Choroid plexus epithelial cell (primary cell): ENCODE measurements at places on chromosomes 2 and 18.

GRCh38 chr2:149765636-149766035 is 178.1 kb upstream of the MMADHC start:
- DNase-seq = no peak

GRCh38 chr18:13379062-13379865 is 160.7 kb downstream of the LDLRAD4 start:
- peak; percentile 22 for DNase-seq

GRCh38 chr18:434410-434809 is 66.1 kb downstream of the COLEC12 start:
- DNase-seq = no peak

DNA sequence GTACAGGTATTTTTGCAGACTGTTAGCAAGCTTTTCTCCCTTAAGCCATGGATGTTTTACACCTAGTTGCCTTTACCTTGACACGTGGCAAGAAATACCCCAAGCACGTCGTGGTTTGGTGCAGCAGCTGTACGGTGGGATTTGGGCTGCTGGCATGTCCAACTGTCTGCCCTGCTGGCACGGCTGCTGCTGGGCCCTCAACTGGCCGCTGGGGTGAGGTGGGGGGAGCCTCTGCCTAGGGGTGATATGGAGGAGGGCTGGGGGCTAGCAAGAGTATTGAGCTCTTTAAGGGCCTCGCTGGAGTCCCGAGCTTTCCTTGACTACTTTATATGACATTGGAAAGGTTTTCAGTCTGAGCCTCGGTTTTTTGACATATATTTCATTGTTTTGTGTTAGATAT is 41.6 kb downstream of the LPIN1 start:
- no peak for DNase-seq

GRCh38 chr18:29309366-29309765 is 1132.4 kb upstream of the CDH2 start:
- no peak for DNase-seq

DNA sequence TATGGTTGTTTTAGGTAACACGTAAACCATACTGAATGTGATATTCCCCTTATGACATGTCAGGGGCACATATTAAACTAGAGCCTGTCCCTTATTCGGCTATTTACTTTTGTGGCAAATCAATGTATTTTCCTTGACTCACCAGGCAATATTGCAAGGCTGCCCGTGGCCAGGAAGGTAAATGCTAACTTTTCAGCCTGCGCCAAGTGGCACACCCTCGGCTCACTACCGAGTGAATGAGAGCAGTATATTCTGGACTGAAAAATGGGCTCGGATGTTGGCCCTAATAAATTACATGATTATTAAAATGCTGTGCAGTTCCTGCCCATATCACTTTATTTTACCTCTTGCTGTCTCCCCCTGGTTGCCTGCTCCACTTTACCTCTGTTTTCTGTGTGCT is 46.7 kb downstream of the POU3F3 start:
- no peak for DNase-seq

- DNase-seq = no peak
These were observed 101.5 kb upstream of the STON1 start for GRCh38 chr2:48428449-48428848.

DNA sequence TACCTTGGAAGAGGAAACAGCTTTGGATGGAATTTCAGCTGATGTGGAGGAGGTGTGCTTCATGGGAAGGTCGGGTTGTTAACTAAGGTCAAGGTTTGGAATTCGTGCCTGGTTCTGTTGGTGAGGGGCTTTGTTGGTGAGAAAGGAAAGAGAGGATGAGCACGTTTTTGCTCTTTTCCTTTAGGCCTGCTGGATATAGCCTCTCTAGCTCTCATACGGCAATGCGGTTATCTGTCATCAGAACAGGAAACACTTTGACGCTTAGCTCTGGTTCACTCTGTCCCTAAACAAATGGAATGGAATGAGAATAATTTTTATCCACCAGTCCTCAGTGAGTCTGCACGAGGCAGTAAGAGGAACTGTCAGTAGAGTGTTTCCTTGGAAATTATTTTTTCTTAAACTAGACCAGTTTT is 169.7 kb upstream of the NOSTRIN start:
- peak; percentile 94 for DNase-seq

DNA sequence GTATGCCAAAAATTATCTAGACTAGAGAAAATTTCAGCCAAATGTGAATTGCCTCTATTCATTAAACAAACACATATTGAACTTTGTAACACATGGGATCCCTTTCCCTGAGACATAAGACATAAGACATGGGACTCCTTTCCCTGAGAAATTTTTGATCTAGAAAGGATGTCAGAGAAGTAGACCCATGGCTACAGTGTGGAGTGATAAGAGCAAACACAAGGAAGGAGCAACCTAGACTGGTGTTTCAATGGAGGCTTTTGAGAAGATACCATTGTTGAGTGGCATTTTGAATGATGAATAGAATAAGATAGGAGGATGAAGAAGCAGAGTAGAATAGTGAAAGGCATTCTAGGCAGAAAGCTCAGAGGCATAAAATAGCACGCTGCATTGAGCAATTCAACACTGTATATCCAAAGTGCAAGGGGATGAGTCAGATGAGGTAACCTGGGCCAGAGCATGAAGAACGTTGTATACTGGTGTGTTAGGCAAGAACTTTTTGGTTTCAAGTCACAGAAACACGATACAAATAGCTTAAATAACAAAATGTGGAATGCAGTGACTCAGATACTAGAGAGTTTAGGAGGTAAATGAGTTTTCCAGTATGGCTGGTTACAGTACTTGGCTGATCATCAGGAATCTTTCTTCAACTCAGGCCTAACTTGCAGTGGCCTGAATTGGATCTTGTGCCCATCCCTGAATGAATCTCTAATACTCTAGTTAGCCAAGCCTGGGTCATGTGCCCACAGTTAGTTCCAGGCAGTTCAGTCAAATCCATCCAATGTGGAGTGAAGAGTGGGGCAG is 129.8 kb upstream of the TANK start:
- DNase-seq = peak; percentile 99

DNA sequence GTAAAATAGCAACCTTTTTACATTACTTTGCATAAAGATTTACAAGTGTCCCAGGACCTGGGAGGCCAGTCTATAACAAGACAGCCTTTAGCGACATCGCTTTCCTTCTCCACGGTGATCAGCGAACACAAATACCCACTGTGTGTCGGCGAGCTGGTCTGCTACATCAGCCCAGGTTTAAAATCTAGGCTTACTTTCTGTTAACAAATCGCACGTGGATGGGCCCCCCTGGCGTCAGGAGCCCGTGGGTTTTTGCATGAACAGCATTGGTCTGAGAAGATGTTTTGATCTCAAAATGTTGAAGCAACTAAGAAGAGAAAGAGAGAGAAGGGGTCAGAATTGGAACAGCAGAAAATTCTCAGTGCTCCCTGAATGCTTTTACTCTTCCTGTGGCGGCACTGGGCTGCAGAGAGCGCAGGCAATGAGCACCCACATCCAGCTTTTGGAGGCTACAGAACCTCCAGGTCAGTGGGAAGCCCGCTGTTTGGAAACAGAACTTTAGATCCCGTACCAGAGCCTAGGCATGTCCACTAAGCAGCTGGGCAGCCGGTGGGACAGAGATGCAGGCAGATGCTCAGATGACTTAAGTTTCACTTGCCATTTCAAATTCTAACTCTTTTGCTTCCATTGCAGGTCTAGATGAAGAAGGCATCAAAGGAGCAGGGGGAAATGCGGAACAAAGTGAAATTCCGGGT is 32.9 kb downstream of the CYP27C1 start:
- DNase-seq = no peak

GRCh38 chr18:66129248-66129647 is 378.4 kb downstream of the CDH7 start:
- no peak for DNase-seq

- DNase-seq = no peak
These were observed 214.8 kb downstream of the MTX2 start for GRCh38 chr2:176483901-176484568.

GRCh38 chr18:75790111-75790510 is 362.6 kb upstream of the SMIM21 start:
- DNase-seq = no peak

- peak; percentile 44 for DNase-seq
These were observed 35.9 kb downstream of the SPRED2 start for GRCh38 chr2:65396348-65397026.

GRCh38 chr2:109675666-109676345 is 61.6 kb downstream of the SOWAHC start:
- DNase-seq = no peak

GRCh38 chr2:235011607-235011928 is 59.8 kb downstream of the SH3BP4 start:
- DNase-seq = no peak

GRCh38 chr2:111219734-111220505 is 99.2 kb downstream of the BCL2L11 start:
- peak; percentile 36 for DNase-seq

DNA sequence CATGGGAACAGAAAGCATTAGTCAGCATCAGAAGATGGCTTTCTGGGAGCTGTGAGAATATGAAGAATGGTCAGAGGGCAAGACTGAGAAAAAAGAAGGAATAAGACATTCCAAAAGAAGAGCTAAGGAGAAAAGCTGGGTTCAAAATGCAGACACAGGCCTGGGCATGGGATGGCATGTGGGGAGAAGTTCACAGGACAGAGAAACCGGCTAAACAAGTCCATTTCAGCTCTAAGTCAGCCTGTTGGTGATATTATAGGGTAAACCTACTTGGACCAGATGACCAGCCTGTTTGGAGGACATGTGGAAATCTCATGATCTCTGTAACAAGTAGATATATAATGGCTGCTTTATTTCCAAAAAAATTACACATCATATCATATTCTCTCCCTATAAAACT is 91.7 kb upstream of the MEIS1 start:
- DNase-seq = no peak

DNA sequence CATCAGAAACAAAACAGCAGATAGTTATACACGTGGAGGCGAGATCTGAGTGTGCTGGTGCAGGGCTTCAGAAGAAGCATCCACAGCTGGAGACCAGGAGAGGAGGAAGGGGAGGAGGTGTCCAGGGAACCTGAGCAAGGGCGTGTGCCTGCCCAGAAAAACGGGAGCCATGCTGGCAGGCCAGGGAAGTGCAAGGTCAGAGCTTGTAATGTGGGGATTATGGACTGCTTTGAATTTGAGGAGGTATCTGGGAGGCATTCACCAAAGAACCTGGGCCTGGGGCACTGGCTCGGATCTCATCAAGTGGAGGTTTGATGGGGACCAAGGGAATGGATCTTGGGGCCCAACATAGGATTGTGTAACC is 12.6 kb downstream of the PSD4 start:
- no peak for DNase-seq

- DNase-seq = no peak
These were observed 21.3 kb downstream of the TMEM131 start for GRCh38 chr2:97974471-97974870.

DNA sequence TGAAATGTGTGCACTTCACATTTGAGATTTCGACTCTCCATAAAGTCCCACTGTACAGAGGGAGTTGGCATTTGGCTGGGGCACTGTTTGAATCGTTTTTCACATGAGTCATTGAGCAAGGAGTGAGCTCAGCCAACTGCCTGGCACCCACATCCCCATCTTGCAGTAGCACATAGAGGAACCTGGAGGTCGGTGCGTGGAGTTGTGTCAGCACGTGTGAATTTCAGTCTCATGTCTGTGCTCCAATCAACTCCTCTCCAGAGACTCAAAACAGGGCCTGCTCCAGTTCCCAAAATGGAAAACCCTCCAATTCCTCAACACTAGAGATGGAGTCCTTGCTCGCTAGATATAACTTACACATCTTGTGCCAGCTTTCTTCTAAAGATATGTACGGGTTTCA is 126.8 kb upstream of the CAPN13 start:
- no peak for DNase-seq

DNA sequence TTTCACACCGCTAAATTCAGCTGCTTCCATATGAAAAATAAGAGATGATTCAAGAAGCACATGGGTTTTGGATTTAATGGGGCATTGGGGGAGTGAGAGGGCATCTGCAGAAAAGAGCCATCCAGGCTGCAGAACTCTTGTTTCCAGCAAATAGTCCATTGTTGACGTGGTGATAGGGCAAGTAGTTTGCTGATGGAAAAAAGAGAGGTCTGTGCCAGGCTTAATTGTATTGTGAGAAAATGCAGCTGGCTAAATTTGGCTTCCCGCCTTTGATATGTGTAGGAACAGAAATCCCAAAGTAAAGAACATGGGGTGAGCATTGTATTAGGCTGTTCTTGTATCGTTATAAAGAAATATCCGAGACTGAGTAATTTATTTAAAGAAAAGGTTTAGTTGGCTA is 199.5 kb downstream of the SETBP1 start:
- DNase-seq = no peak

DNA sequence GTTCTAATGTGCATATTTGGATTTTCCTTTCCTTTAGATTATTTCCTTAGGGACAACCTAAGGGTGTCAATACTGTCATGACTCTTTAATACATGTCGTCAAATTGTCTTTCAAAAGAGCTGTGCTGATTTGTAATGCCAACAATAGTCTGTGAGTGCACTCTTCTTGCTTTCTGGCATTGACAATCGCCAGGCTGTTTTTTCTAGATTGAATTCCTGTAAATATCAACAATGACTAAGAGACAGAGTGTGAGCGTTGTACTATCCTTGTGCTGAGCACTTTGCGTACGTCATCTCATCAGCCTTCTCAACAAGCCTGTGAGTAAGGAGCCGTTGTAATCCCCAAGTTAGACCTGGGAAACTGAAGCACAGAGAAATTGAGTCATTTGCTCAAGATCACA is 96.0 kb downstream of the ACOXL start:
- DNase-seq = no peak

DNA sequence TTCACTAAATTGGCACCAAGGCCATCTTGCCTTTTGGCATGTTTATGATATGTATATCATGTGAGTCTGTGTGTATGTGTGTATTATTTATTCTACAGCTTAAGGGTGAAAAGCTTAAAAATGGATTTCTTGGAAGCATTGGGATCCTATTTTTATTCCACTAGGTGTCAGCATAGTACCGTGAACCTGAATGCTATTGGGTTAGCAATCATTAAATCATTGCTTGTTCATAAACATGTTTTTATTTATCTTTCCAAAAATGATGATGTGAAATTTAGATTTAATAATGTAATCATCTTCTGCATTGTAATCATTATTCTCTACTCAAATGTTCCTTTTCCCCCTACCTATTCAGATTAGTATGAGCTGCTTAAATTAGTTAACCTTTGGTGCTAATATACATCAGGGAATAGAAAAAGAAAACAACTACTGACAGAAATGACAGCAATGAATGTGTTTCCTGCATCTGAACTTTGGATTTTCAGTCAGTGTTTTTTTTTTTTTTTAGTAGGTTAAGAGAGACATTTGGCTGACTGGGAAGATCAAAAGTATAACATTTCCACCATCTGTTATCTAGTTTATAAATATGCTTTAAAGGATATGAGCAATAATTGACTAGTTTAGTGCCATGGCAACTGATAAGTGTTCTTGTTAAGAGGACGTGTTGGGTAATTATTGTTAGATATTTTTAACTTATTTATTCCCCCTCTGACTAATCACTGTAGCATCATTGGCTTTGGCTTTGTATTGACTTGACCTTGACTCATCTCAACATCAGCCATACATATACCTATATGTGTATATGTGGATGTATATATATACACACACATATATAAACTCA is 14.1 kb upstream of the ZSWIM2 start:
- peak; percentile 69 for DNase-seq

- DNase-seq = no peak
These were observed 241.1 kb upstream of the LRRTM1 start for GRCh38 chr2:80545420-80546210.
